ENCODE measurements at places on chromosomes 4 and X.

DNA sequence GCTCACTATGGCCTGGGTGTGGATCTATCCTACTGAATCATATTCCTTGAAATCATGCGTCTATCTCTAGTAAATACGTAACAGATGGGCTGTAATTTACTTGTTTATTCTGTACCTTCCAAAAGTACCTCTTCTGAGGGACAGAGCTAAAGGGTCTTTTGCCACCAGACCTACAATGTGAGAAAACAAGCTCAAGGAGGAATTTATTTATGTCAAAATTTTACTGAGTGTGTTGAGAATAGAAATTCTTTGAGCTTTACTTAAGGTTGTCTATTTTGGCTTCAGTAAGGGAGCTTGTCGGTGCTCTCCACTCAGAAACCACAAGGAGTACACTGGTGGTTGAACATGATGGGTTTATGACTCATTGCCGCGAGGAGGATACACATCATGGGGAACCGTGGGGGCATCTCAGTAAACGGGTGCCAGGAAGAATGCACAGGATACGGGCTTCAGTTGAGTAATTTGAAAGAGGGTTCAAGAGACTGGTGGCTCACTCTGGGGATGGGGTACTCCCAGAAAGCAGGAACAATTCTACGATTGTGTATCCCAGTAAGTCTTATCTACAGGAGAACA lies 3.0 kb downstream of the ANK2 start:
- DNase-seq = no peak

DNA sequence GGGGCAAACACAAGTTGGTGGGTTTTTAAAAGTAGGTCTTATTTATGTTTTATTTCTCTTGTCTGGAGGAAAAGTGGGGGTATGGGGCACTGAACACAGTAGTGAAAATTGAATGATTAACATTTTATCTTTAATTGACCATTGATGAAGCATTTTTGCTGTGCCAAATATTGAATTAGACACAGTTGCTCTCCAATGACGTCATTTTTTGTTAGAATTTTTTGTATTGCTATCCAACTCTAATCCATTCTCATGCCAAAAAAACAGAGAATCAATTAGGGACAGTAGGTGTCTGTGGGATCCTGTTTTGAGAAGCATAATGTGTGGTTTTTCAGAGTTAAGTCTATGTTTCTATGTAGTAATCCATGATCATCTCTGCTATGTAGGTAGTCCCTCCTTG lies 1032.8 kb downstream of the STPG2 start:
- DNase-seq = no peak

- no peak for DNase-seq
Observed at GRCh38 chrX:80388206-80388605, 32.0 kb upstream of the TENT5D start.

- peak; percentile 43 for DNase-seq
Observed at GRCh38 chr4:182925298-182925757, 8.1 kb upstream of the DCTD start.

- no peak for DNase-seq
Observed at GRCh38 chrX:95350774-95351488, 1333.7 kb upstream of the DIAPH2 start.

- DNase-seq = no peak
Observed at GRCh38 chr4:161585011-161585410, 578.8 kb downstream of the FSTL5 start.

- no peak for DNase-seq
Observed at GRCh38 chr4:39045827-39046221, 13.6 kb upstream of the TMEM156 start.

GRCh38 chr4:84159762-84160161 lies 339.3 kb downstream of the NKX6-1 start:
- no peak for DNase-seq

GRCh38 chr4:8252301-8253173 lies 17.0 kb upstream of the HTRA3 start:
- no peak for DNase-seq

DNA sequence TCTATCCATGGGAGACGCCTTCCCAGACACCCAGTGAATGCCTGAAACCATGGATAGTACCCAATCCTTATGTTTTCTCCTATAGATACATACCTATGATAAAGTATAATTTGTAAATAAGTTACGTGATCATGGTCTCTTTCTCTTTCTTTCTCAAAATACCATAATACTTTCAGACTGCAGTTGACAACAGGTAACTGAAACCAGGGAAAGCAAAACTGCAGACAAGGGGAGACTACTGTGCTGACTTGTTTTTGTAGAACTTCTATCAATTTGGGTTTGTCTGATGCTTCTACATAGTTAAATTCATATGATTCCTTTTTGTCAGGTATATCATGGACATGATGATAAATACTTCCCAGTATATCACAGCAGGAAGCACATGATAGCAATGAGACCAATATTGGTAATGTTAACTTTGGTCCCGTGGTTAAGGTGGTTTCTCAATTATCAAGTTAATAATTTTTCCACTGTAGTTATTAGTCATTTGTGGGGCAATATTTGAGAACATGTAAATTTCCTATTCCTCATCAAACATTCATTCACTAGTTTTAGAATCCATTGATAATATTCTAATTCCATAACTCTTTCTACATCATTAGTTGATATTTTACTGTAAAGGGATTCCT lies 298.0 kb upstream of the TET2 start:
- no peak for DNase-seq

DNA sequence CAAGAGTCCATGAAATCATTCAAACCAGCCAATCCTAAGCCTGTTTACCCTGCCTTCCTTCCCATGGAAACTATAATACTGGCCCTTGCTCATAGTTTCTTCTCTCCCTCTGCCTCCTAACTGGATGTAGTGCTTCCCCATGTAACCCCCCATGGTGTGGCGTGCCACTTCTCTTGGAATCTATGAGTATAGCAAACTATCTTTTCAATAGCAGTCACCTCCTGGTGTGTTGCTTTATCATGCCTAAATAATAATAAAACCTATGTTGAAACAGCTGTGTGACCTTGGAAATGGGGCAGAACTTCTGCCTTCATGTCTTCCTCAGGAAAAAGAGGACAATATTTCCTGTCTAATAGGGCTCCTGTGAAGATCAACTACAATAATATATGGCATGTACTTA lies 234.8 kb upstream of the EDNRA start:
- DNase-seq = no peak

DNA sequence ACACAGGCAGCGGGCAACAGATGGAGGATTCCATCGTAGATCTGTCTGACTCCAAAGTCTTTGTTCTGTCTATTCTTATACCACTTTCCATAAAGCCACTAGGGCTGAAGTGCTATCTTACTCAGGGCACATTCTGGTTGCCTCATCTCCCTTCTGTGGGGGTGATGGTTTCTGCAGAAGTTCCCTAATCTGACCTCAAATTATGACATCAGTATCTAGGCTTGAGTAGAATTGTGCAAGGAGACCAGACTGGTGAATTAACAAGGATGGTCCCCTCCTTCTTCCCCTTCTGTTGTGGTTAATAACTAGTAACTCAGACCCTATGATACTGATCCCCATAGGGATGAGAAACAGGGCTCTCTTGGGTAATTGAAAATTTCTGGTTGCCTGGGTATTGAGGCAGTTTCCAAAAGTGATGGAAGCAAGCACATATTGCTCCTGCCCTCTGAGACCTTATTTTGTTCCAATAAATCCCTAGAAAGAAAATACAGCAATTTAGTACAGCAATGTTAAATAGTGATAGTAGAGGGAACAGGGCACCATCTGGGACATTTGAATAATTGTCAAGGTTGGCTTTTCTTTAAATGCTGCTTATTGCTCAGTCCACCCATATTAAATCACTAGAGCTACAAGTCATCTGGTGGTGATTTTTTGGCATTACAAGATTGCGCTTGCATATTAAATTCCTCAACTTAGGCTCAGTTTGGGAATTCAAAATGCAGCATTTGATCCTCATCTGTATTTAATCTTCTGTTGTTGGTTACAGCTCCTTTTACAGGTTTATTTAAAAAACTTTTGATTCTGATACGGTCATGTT lies 57.3 kb upstream of the AP1S2 start:
- no peak for DNase-seq

GRCh38 chrX:107827030-107827831 lies 1.6 kb downstream of the MID2 start:
- DNase-seq = no peak

DNA sequence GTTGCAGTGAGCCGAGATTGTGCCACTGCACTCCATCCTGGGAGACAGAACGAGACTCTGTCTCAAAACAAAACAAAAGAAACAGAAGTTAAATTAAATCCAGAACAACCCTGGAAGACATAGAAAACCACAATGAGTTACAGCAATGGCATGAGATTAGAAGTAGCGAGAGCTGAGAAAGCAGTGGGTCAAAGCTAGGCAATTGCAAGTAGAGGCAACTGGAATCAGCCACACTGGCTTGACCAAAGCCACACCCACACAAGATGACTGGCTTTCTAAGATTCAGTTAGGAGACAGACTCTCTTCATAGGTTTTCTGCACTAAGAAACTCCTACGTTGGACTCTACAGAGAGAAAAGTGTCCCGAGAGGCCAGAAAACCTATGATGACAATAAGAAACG lies 443.0 kb downstream of the GPM6A start:
- DNase-seq = no peak

- no peak for DNase-seq
Observed at GRCh38 chr4:3136454-3136853, 62.0 kb downstream of the HTT start.

DNA sequence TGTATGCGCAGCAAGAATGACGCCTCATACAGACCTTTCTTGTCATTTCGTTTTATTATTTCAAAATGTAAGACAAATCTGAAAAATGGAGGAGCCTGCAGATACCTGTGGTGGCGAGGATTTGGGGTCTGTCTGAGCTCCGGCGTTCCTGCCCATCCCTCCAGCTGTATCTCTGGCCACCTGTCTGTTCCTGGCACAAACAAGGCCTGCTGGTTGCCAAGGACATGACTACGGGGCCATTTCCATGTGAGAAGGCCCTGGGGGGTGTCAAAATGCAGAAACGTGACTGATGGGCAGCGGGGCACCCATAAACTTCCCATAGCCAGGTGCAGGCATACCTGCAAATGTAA lies 591 bp upstream of the TSPAN7 start:
- DNase-seq = no peak

- DNase-seq = no peak
Observed at GRCh38 chr4:82561786-82562563, at the start of gene TMEM150C. TMEM150C (minus strand) TSS chr4:82561988; CDS start chr4:82504657, 57,331 bp downstream.

DNA sequence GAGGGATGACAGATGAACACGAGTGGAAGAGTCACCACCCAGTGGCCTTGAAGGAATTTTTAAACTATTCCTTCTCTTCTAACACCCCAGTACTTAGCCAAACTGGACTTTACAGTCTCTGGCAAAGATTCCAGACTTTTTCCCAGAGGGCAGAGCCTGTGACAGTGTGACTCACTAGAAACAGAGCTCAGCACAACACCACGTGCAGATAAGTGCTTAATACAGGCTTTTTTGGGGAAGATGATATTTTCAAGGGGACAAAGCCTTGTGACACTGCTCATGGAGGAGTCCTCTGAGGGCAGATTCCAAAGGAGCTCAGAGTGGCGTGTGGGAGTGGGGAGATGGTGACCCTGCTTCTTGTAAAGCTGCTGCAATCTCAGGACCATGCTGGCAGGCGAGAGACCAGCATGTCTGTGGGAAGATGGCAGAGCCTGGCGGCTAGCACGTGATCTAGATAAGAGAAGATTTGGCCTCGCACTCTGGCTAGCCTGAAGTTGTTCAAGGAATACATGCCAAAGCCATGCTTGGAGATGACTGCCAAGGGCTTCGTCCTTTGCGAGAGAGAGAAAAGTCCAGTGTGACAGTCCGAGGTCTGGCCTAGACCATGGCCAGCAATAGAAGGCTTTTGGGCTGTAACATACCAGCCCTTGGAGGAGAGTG lies 2.4 kb downstream of the RAB33A start:
- DNase-seq = no peak

DNA sequence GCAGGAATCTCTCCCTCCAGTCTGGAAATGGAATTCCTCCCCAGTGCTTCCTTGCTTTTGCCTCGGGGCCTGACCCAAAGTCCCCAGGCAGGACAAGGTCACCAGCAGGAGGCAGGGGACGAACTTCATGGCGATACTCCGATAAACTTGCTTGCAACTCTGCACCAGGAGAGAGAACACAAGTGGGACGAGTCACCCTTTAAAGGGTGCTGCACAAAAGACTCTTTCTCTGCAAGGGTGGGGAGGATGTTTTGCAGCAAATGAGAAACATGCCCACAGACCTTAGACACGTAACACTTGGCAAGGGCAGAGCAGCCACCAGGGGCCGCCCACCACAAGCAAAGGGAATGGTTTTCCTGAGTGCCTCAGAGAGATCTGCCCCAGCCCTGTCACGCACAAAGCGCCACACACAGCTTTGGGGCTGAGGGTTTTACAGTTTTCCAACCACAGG lies at the start of gene FGFBP2:
Gene FGFBP2, minus strand, starts transcription at position 175 of the 451 bp plus-strand sequence. Its CDS starts 46 bp downstream, at position 129.
- DNase-seq = peak; percentile 54

DNA sequence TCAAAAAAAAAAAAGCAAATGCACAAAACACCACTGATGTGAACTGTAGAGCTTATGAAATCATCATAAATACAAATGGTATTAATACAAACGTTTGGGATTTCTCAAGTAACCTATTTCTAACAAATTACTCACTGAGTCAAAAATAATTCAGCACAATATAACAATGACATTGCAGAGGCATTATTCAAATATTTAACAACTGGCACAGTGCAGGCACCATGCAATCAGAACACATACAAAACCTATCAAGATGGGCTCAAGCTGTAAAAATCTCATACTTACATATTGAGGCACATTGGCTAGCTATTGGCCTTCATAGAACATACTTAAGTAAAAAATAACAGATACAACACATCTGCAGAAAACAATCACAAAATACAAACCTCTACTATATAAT lies 81.1 kb downstream of the LRBA start:
- DNase-seq = no peak

DNA sequence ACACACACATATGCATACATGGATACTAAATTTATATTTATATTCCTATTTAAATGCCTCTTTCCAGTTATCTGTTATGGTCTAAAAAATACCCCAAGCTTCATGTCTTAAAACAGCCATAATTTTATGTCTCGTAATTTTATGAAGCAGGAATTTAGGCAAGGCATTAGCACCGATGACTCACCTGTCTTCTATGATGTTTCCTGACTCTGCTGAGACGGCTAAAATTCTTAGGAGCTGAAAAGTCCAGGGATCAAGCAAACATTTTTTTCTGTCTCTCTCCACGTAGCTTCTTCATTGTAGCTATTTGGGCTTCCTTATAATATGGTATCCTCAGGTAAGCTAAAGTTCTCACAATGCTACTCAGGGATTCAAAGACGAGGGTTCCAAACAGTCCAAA lies 930.3 kb downstream of the STIM2 start:
- DNase-seq = no peak

DNA sequence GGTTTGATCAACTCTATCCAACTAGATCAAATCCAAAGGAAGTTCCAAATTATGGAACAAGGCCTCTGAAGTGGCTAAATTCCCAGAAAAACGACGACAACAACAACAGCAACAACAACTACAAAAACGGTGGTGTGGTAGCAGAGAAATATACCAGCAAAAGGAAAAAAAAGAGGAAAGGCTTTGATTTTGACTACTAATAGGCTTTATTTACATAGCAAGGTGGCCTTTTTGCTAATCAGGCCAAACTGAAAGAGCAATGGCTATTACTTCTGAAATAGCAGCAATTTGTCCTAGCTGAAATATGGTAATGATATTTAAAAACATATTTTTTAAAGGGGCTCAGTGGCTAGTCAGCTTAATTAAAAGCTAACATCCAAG lies 40.8 kb upstream of the TMPRSS11E start:
- DNase-seq = no peak
